ENCODE measurements at places on chromosomes 5 and 9.

GRCh38 chr9:126684965-126685465 lies 71.3 kb downstream of the LMX1B start:
- no peak overlapping the region for H3K27ac ChIP-seq
- DNase-seq: no peak
- H3K36me3 ChIP-seq: no peaks in the 10 kb centered on the region
- H3K4me3 ChIP-seq: no peak overlapping the region
- peaks cover 62% of the 10 kb centered on the region for H3K27me3 ChIP-seq

DNA sequence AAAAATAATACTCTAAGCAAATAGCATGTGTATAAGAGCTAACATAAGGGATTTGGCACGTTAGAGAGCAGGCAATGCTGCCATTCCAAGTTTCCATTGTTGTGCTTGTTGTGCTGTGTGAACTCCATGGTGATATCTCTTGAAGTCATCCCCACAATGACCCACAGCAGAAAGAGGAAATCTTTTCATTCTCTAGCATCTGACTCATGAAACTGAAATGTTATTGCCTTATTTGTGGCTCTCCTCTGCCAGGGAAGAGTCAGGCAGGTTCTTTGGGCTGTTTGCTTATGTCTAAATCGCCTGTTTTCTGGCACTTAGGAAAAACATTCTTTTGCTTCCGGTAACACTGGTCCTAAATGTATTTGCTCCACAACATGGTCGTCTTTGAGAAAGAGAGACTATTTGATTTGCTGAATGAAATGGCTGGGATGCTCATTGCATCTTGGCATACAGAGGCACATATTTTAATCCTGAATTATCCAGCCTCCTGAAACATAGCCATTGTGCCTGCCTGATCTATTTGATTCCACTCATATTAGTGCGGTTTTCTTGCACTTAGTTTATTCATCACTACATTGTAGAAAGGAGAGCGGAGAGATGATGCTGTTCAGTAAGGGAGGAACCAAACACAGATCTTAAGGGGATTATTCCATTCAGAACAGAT lies 188.8 kb downstream of the CSNK1G3 start:
- H3K27me3 ChIP-seq: peaks cover 2% of the 10 kb centered on the region
- no peak overlapping the region for H3K4me3 ChIP-seq
- DNase-seq: no peak
- no peak overlapping the region for H3K27ac ChIP-seq
- H3K4me1 ChIP-seq: no peaks in the 10 kb centered on the region

- no peak for DNase-seq
- H3K27ac ChIP-seq: no peak overlapping the region
- peaks cover 5% of the 10 kb centered on the region for H3K36me3 ChIP-seq
- no peak overlapping the region for H3K4me3 ChIP-seq
- H3K27me3 ChIP-seq: no peaks in the 10 kb centered on the region
Observed at GRCh38 chr9:134029248-134030226, 4.3 kb downstream of the BRD3OS start.

DNA sequence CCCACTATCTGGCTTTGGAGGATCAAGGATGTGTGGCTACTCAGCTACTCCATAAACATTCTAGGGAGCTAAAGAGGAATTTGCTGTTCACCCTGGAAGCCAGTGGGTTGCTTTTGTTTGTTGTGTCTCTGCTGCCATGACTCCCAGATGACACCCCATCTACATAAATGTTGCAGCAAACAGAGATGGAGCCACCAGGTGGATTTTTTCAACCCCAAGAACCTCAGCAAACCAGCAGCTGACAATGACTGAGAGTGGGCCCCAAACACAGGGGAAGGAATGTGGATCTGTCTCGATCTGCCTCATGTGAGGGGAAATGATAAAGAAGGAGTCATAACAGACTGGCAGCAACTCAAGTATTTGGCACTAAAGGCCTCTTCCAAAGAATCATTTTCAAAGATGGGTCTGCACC lies 132.7 kb upstream of the TNC start:
- H3K27me3 ChIP-seq: peaks cover 5% of the 10 kb centered on the region
- DNase-seq: no peak

DNA sequence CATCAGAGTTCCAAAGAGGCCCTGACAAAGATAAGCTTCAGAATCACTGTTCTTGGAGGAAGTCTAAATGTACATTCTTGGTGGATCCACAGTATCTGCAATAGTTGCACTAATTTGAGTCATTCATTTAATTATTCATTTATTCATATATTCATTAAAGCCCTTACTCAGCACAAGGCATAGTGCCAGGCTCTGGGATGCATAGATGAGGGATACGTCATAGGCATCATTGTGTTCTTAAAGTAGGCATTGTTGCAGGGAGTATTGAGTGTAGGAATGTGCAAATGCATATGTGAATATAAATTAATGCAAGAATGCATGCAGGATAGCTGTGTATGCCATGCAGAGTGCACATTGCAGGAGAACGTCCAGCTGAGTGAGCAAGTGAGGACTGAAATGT lies 100.7 kb downstream of the DRD1 start:
- no peak for DNase-seq
- H3K27me3 ChIP-seq: peaks cover 11% of the 10 kb centered on the region
- H3K27ac ChIP-seq: no peak overlapping the region
- no peaks in the 10 kb centered on the region for H3K4me1 ChIP-seq
- H3K4me3 ChIP-seq: no peak overlapping the region
- peaks cover 2% of the 10 kb centered on the region for H3K36me3 ChIP-seq

- no peaks in the 10 kb centered on the region for H3K36me3 ChIP-seq
- H3K4me1 ChIP-seq: no peaks in the 10 kb centered on the region
- H3K27me3 ChIP-seq: no peaks in the 10 kb centered on the region
- no peak for DNase-seq
- no peak overlapping the region for H3K27ac ChIP-seq
- H3K4me3 ChIP-seq: no peak overlapping the region
Observed at GRCh38 chr5:17878541-17878940, 244.3 kb downstream of the TAF11L14 start.

- no peaks in the 10 kb centered on the region for H3K4me1 ChIP-seq
- no peaks in the 10 kb centered on the region for H3K36me3 ChIP-seq
- no peak overlapping the region for H3K4me3 ChIP-seq
- no peak for DNase-seq
- H3K27ac ChIP-seq: no peak overlapping the region
Observed at GRCh38 chr5:104139840-104140239, 577.3 kb upstream of the NUDT12 start.

- H3K27ac ChIP-seq: peak overlapping the region; percentile 66
- H3K27me3 ChIP-seq: no peaks in the 10 kb centered on the region
- peaks cover 62% of the 10 kb centered on the region for H3K4me1 ChIP-seq
- no peak for DNase-seq
- peak overlapping the region; percentile 33 for H3K4me3 ChIP-seq
Observed at GRCh38 chr5:154783774-154784460, 28.7 kb downstream of the LARP1 start.

GRCh38 chr5:175394601-175395000 lies 49.4 kb downstream of the DRD1 start:
- H3K27me3 ChIP-seq: peaks cover 12% of the 10 kb centered on the region
- DNase-seq: no peak
- H3K36me3 ChIP-seq: no peaks in the 10 kb centered on the region
- no peak overlapping the region for H3K27ac ChIP-seq
- no peaks in the 10 kb centered on the region for H3K4me1 ChIP-seq

- no peak overlapping the region for H3K4me3 ChIP-seq
- no peaks in the 10 kb centered on the region for H3K27me3 ChIP-seq
- no peak for DNase-seq
- H3K36me3 ChIP-seq: no peaks in the 10 kb centered on the region
- no peak overlapping the region for H3K27ac ChIP-seq
Observed at GRCh38 chr5:128703322-128703721, 165.3 kb upstream of the FBN2 start.

DNA sequence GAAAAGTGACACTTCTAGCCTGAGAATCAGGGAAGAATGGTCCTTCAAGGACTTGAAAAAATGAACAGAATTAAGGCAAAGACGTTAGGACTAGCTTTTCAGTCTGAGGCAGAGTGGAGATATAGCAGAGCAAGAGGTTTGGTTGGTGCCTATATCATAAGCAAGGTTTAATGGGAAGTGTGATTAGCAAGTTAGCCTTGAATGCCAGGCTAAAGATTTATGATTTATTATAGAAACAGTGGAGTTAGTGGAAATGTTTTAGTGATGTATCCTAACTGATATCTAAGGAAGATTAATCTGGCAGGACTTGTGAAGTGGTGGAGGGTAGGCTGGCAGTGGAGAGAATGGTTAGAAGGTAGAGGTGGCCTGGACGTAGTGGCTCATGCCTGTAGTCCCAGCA lies 7.0 kb downstream of the F2RL2 start:
- H3K27ac ChIP-seq: no peak overlapping the region
- H3K27me3 ChIP-seq: no peaks in the 10 kb centered on the region
- H3K4me3 ChIP-seq: no peak overlapping the region
- peaks cover 22% of the 10 kb centered on the region for H3K36me3 ChIP-seq
- H3K4me1 ChIP-seq: peaks cover 12% of the 10 kb centered on the region

- H3K27ac ChIP-seq: peak overlapping the region; percentile 5
- H3K4me3 ChIP-seq: no peak overlapping the region
- DNase-seq: no peak
- H3K4me1 ChIP-seq: peaks cover 2% of the 10 kb centered on the region
Observed at GRCh38 chr9:33315371-33315770, 25.1 kb downstream of the NFX1 start.

GRCh38 chr5:112935675-112936074 lies 13.6 kb upstream of the REEP5 start:
- H3K27me3 ChIP-seq: no peaks in the 10 kb centered on the region
- peaks cover 10% of the 10 kb centered on the region for H3K4me1 ChIP-seq
- no peak for DNase-seq
- H3K4me3 ChIP-seq: no peak overlapping the region

- H3K27ac ChIP-seq: no peak overlapping the region
- H3K4me3 ChIP-seq: no peak overlapping the region
- H3K4me1 ChIP-seq: no peaks in the 10 kb centered on the region
Observed at GRCh38 chr5:65050140-65050539, 281.4 kb downstream of the CWC27 start.

DNA sequence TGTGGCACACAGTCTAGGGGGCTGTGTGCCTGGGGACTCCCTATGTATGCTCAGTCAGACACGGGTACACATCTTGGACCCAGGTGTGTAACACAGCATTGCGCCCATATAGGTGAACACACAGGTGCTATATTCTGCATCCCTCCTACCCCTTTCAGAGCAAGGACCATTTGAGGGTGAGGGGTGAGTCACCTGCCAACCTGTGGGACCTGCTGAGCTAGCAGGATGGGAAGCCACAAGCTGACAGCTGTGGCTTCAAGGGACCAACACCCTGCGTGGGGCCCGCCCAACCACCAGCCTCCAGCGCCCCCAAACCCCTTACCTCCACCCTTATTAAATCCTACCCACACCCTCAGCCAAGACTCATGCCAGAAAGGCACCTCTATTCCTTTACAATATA lies 14.6 kb upstream of the AQP7 start:
- peak overlapping the region; percentile 32 for H3K4me3 ChIP-seq
- H3K36me3 ChIP-seq: no peaks in the 10 kb centered on the region
- H3K4me1 ChIP-seq: peaks cover 19% of the 10 kb centered on the region
- peak; percentile 70 for DNase-seq
- no peaks in the 10 kb centered on the region for H3K27me3 ChIP-seq

- H3K27me3 ChIP-seq: no peaks in the 10 kb centered on the region
- H3K4me3 ChIP-seq: no peak overlapping the region
- peaks cover 4% of the 10 kb centered on the region for H3K4me1 ChIP-seq
- H3K27ac ChIP-seq: no peak overlapping the region
Observed at GRCh38 chr5:108361771-108362170, 20.1 kb downstream of the FBXL17 start.

- no peak overlapping the region for H3K27ac ChIP-seq
- no peaks in the 10 kb centered on the region for H3K4me1 ChIP-seq
- no peak for DNase-seq
- no peak overlapping the region for H3K4me3 ChIP-seq
Observed at GRCh38 chr9:1469996-1470395, 419.8 kb downstream of the DMRT2 start.

DNA sequence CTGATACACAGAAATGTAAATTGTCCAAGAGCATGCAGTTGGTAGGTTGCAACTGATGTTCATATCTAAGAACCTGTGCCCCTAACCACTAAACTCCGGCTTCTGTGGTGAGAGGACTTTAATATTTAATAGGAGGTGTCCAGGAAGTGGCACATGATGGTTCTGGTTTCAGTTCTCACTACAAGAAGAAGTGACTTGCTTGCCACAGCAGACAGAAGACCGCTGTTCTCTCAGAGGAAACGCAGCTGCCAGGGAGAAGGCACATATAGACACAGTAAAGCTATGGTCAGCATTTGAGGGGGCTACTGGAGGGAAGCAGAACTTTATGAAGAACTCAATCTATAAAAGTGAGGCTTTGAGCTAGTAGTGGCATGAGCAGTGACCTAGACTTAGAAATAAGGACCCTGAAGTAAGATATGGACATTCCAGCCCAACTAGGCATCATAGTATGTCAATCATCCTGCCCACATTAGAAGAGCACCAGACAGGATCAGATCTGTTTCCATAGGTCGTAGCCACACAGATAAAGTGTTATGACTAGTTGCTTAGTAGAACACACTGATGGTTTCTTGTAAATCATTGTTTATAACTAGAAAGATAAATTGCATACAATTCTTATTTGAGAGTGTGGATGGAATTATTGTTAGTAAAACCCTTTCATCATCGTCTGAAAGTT lies 36.4 kb upstream of the DAB2 start:
- no peaks in the 10 kb centered on the region for H3K36me3 ChIP-seq
- no peaks in the 10 kb centered on the region for H3K4me1 ChIP-seq
- H3K27me3 ChIP-seq: peaks cover 20% of the 10 kb centered on the region
- no peak overlapping the region for H3K27ac ChIP-seq
- H3K4me3 ChIP-seq: no peak overlapping the region

DNA sequence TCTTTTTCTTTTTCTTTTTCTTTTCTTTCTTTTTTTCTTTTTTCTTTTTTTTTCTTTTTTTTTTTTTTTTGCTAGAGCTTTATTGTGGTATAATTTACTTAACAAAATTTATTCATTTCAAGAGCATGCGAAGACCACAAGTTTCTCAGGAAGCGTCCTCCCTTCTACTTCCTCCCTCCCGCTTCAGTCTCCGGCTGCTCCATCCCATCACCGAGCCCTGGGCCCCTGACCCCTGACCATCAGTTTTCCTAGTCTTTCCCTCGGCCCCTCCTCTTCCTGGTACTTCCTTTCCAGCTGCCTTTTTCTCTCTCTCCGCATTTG lies 34.7 kb downstream of the C9orf152 start:
- no peak overlapping the region for H3K27ac ChIP-seq
- peaks cover 3% of the 10 kb centered on the region for H3K4me1 ChIP-seq
- no peaks in the 10 kb centered on the region for H3K36me3 ChIP-seq
- no peak for DNase-seq

DNA sequence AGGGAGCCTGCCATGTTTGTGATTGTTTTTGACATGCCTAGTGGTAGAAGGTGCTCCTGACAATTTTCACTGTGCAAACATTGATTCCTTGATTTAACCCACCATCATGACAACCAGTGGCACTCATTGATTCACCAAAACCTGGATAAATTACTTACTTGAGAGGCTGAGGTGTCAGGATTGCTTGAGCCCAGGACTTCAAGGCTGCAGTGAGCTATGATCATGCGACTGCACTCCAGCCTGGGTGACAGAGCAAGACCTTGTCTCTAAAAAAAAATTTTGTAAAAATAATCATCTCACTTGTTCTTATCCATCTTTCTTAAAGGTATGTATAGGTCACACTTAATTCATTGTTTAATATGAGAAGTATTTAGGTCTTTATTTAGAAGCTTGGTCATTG lies 401.3 kb downstream of the ARRDC3 start:
- H3K27me3 ChIP-seq: peaks cover 2% of the 10 kb centered on the region
- no peaks in the 10 kb centered on the region for H3K36me3 ChIP-seq
- H3K4me1 ChIP-seq: no peaks in the 10 kb centered on the region
- H3K27ac ChIP-seq: no peak overlapping the region
- no peak overlapping the region for H3K4me3 ChIP-seq
- no peak for DNase-seq

Measured in naive thymus-derived CD8-positive, alpha-beta T cell (primary cell).